NCI-H1048 (cell line): ENCODE measurements at places on chromosomes 11 and 22.

DNA sequence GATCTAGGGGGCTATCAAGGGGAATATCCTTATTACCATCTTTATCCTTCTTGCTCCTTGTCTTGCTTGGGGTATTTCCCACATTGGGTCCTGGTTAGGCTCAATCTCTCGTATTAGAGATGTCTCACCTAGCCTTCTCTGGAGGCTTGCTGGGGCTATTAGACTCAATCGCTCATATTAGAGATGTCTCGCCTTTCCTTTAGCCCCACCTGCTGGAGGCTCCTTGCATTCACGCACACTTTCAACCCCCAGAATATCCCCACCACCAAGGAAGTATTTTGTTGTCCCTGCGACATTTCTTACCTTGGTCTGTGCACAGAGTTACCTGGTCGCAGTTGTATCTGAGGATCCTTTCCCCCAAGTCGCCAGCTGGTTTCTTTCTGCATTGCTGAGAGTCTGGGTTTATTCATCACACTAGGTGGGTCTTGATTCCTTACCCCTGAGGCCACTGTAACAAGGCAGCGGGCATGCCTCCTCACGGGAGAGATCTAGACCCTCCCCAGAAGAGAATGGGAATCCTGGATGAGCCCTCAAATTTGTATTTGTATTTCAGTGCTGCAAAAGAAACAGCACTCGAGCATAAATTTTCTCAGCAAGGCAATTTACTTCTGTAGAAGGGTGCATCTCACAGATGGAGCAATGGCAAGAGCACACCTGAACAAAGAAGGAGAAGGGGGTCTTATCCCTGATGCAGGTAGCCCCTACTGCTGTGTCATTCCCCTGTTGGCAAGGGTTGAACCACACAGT lies 15.9 kb upstream of the HYLS1 start:
- DNase-seq: peak; percentile 1

DNA sequence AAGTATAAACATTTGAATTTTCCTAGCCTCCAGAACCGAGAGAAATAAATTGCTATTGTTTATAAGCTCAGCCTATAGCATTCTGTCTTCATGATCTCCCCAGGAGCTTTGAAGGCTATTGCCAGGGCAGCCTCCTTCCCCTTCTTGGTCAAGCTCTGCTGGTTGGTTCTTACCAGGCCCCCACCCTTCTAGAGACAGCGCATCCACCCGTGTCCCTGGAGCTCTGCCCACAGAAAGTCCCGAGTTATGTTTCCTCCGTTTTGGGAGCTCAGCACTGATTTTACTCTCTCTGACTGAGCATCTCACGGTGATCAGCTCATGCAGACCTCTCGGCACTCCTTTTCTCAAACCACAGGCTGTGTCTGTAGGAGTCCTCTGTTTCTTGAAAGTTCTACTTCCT lies 123.8 kb upstream of the SORL1-AS1 start:
- no peak for DNase-seq

GRCh38 chr11:5124891-5125620 lies 13.1 kb downstream of the OR52A5 start:
- no peak for DNase-seq

GRCh38 chr11:12278766-12279671 lies 98.4 kb upstream of the PARVA start:
- DNase-seq: no peak

GRCh38 chr11:63850920-63851319 lies 12.0 kb downstream of the MARK2 start:
- DNase-seq: no peak
